ENCODE measurements at places on chromosomes 13 and 19.

- no peak for DNase-seq
These were observed 20.1 kb downstream of the GPR18 start for GRCh38 chr13:99237981-99238662.

DNA sequence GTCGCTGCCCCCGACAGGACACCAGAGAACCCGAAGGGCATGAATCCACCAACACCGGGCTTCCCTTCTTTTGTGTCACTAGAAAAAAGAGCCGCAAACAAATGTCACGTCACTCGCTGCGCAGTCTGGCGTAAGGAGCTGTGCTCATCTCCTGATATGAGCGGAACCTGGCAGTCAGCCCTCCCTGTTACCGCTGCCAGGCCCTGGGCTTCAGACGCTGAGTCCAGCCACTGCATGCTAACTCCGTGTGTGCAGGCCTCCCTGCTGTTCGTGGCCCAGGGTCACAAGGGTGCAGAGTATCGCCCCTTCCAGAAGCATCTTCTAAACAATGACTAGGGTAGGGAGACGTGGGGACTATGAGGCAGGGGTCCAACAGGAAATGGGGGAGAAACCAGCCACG, 71.3 kb downstream of the SLC7A1 start:
- no peak for DNase-seq

GRCh38 chr19:11478167-11479089, 2.4 kb downstream of the ELAVL3 start:
- DNase-seq: no peak

GRCh38 chr19:53789708-53790678, 34.1 kb downstream of the NLRP12 start:
- no peak for DNase-seq

DNA sequence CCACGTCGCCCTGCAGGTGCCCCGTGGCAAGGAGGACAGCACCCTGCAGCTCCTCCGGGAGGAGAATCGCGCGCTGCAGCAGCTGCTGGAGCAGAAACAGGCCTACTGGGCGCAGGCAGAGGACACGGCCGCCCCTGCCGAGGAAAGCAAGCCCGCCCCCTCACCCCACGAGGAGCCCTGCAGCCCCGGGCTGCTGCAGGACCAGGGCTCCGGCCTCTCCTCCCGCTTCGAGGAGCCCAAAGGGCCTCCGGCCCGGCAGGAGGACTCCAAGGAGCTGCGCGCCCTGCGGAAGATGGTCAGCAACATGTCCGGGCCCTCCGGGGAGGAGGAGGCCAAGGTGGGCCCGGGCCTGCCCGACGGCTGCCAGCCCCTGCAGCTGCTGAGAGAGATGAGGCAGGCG, 11.6 kb downstream of the CBY2 start:
- DNase-seq: no peak

DNA sequence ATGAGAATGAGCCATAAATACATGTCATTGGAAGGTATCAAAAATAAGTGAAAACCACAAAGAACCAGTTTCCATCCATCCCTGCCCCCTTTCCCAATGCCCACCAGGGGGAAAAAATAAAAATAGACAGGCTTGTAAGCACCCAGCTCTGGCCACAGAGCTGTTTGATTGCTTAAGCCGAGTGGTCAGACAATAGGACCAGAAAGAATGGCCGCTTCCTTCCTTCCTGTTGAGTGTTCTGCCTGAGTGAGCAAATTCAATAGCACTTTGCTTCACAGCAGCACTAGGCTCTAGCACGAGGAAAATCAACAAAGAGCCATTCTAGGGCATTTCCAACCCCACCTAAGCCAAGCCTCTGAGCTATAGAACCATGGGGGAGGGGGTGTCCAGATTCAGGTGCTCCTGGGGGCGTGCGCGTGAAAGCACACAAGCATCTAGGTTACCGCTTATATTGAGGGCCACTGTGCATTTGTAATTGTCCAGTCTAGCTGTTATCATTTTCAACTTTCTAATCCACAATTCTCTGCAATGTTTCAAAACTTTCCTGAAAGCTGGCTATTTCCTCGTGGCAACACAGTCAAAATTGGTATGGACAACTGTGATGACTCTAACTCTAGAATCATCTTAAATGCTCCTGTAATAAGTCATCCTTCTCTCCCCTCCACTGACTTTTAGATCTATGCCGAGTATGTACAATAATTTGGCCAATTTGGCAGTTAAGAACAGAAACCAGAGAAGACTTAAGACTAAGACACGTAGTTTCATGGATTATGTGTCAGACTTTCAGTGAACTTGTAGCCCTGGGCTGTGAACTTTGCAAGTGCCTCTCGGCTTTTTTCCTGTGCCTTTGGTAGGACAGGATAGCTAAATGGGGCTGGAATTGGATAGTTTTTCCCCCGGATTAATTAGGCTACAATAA, 64.3 kb downstream of the SPRY2 start:
- peak; percentile 56 for DNase-seq

DNA sequence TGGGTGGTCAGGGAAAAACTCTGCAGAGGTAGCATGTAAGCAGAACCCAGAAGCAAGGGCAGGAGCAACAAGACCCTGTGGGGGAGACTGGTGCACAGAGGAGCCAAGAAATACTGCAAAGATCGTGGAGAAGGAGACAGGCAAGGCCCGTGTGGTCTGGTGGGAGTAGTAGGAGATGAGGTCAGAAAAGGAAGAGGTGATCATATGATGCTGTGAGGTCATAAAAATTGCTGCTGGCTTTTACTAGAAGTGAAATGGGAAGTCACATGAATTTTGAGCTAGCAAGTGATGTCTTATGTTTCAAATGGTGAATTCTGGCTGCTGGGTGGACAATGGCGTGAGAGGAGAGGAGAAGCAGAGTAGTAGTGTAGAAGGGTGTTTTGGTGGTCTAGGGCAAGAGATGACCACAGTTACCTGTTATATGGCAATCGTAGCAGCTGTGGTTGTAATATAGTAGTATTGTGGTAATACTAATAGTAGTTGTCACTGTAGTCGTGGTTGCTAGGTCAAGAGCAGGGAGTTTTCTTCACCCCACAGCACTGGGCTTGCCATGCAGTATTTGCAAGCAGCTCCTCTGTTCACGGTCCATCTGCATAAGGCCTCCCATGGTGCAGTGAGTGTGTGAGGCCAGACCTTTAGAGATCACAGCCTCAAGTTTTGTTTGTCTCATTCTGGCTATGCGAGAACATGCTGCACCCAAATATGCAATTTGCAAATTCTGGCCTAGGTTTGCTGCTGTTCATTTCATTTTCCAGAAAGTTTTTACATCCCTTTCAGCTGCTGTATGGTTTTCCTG, 205.0 kb downstream of the TSHZ3 start:
- DNase-seq: no peak

DNA sequence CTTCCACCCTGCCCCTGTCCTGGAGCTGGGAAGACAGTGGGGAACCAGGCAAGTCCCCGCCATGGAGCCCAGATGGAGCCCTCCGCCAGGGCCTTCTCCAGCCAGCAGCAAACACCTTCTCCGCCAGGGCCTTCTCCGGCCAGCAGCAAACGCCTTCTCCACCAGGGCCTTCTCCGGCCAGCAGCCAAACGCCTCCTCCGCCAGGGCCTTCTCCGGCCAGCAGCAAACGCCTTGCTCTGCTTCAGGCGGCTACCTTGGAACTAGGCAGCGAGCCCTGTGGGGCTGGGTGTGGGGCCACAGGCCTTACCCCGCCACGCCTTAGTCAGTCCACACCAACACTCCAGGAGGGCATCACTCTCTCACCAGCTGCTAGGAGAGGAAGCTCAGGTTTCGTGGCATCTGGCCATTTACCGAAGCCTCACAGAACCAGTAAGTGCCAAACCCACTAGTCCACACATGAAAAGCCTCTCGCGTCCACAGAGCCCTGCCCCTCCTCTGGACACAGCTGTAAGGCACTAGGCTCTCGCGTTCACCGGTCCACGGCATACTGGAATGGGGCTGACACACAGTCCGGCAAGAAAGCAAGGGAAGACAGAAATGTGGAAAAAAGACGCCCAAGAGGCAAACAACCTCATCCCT, 41.0 kb downstream of the MLLT1 start:
- no peak for DNase-seq

- no peak for DNase-seq
These were observed 90.7 kb upstream of the MBNL2 start for GRCh38 chr13:97131447-97131846.

DNA sequence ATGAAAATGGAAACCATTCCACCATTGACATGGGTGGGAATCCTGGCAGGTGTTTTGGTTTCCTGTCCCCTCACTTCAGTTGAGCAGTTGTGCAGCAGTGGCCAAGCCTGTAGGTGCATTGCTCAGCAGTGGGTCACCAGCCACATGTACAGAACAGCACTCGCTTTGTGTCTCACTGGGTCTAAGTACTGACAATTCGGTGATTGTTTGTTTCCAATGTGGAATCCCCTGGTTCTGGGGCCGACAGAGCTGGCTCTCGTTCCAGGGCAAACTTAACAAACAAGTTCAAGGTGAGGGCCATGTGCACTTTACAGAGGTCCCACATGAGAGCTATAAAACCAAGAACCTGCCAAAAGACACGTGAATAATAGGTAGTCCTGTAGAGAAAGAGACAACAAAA, 54.1 kb upstream of the SPATA13 start:
- no peak for DNase-seq

DNA sequence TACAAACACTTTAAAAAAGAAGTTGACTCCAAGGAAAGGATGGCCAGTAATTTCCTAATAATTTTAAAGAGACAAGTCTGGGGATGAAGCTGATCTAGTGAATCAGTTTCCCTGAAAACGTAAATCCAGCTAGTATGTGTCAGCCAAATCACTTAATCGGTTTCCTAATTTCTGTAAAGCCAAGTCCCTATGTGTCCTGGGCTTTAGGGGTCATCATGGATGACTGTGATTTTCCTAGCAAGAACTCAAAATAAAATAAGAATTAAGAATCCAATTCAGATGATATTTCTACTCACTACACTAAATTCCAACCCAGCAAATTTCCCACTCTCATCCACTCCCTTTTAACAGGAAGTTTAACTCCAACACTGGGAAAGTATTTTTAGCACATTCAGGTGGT, 35.9 kb downstream of the ELF1 start:
- no peak for DNase-seq

GRCh38 chr19:49217382-49217781, 59.8 kb downstream of the TRPM4 start:
- DNase-seq: no peak

DNA sequence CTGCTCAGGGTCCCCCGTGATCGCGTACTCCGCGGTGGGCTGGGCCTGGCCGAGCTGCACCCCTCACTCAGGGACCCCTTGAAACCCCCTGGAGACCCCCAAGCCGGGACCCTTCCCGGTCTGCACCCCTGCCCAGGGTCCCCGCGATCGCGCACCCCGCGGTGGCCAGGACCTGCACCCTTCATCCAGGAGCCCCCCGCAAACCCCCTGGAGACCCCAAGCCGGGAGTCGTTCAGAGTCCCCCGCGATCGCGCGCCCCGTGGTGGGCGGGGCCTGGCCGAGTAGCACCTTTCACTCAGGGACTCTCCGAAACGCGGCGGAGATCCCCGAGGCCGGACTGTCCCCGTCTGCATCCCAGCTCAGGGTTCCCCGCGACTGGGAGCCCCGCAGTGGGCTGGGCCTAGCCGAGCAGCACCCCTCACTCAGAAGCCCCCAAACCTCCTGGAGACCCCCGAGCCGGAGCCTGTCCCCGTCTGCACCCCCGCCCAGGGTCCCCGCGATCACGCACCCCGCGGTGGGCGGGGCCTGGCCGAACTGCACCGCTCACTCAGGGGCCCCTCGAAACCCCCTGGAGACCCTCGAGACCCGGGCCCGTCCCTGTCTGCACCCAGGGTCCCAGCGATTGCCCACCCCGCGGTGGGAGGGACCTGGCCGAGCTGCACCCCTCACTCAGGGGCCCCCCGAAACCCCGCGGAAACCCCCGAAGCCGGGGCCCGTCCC, 748 bp downstream of the LMNB2 start:
- DNase-seq: no peak

DNA sequence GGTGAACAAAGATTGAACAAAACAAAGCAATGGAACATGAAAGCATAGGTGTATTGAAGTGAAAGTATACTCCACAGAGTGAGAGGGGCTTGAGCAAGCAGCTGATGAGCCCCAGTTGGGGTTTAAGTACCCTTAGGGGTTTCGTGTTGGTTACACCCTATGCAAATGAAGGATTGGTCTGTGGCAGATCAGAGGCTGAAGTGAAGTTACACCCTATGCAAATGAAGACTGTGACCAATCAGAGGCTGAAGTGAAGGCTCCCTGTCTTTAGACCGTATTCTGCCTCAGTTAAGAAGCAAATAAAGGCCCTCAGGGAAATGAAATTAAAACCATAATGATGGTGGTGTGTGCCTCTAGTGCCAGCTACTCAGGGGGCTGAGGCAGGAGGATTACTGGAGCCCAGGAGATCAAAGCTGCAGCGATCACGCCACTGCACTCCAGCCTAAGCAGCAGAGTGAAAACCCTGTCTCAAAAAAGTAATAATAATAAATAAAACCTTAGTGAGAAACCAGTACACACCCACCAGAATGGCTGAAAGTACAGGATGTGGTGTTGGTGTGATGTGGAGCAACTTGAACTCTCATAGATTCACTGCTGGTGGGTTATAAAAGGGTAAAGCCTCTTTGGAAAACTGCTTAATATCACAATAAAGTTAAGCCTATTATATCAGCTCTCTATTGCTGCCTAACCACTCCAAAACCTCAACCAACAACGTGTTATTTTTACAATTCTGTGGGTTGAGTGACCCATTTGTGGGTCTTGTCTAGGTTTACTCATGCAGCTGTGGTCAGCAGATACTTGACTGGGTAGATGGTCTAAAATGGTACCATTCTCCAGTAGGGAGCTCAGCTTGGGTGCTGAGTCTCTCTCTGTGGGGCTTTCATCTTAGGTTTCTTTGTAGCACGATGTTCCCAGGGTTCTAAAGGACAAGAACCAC, 12.8 kb upstream of the UPF3A start:
- DNase-seq: no peak

- DNase-seq: no peak
These were observed 9.4 kb downstream of the CELF5 start for GRCh38 chr19:3233831-3234230.

DNA sequence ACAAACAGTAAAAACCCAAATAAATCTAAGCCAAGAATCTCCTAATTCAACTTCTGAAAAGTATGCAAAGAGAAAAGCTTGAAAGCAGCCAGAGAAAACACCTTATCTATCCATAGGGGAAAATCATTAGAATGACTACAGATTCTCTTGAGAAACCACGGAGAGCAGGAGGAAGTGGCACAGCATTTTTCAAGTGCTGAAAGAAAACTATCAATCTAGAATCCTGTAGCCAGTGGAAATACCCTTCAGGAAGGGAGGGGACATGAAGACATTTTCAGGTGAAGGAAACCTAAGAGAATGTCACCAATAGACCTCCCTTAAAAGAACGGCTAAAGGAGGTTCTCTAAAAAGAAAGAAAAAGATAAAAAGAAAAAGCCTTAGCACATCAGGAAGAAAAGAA, 66.2 kb upstream of the XPO4 start:
- no peak for DNase-seq

- no peak for DNase-seq
These were observed 503.2 kb upstream of the SPRY2 start for GRCh38 chr13:80844164-80844563.

- DNase-seq: no peak
These were observed 391.9 kb downstream of the IRS2 start for GRCh38 chr13:109394311-109394988.

- DNase-seq: peak; percentile 6
These were observed 320.6 kb downstream of the GPC5 start for GRCh38 chr13:91719033-91719432.

- no peak for DNase-seq
These were observed 498.1 kb downstream of the GPC5 start for GRCh38 chr13:91896547-91896946.

GRCh38 chr13:23805821-23806220, 83.4 kb downstream of the MIPEP start:
- DNase-seq: no peak
